Endothelial cell of umbilical vein (primary cell): ENCODE measurements at places on chromosomes 16 and 17. TPM values are rescaled to one million over a fixed set of nuclear protein-coding genes. Genes with fewer than 3 reads are reported as not detected.

GRB7 gene
- not detected in 2 replicates for total RNA-seq

GUCY2D gene
- not detected in 2 replicates for total RNA-seq

ITGB3 gene
- total RNA-seq, result 49.9 and 60.0 TPM in 2 replicates

DNA sequence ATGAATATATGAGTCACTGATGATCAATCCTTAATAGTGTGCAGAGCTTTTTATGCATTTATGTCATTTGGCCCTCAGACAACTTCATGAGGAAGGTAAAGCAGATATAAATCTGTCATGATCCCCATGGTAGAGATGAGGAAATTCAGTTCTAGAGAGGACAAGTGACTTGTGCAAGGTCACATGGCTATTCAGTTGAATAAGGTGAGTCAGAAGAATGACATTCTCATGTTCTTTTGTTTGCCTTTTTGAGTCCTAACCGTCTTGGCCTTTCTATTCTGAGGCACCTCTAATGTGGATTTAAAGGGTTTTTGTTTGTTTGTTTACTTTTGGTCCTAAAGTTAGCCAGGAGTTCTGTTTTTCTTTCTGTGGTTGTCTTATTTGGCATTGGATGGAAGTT, 116.2 kb upstream of the ELAC2 start:
- no peak for DNase-seq

DNA sequence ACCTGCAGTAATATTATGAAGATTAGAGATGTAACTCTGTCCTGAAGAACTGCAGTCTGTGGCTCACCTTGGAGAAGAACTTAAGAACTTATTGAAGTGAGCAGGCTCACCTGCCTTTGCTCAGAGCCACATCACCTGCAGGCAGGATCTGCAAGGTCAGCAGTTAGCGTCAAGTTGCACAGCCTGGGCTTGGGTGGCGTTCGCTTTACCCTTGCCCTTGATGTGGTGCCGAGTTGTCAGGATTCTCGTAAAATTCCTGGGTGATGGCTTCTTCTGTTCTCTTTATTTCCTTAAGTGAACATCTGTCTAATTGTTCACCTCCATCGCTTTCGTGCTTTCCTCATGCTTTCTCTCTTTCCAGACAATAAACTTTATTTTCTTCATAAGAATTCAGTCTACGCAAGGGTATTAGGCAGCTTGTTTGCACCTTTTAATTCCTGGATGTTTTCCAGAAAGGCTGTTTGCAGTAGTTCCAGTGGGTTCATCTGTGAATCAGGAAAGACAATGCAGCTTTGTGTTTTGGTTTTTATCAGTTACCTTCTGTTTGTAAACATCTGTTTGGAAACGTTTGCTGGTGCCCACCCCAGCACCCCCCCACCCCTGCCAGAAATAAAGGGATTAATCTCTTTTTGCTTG, 254.3 kb downstream of the WWOX start:
- peak; percentile 0 for DNase-seq

DNA sequence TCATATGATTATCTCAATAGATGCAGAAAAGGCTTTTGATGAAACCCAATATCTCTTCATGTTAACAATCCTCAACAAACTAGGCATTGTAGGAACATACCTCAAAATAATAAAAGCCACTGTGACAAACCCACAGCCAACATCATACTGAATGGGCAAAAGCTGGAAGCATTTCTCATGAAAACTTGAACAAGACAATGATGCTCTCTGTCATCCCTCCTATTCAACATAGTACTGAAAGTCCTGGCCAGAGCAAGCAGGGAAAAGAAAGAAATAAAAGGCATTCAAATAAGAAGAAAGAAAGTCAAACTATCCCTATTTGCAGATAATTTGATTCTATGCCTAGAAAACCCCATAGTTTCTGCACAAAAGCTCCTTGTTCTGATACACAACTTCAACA, 999.2 kb upstream of the GOT2 start:
- DNase-seq, result no peak
